ENCODE measurements at places on chromosomes 1 and 21. TPM values are rescaled to one million over a fixed set of nuclear protein-coding genes. Genes with fewer than 3 reads are reported as not detected.

The CYP4A22 gene
- 2.2 TPM for total RNA-seq

The GOLT1A gene
- total RNA-seq, result 3.4 TPM

The CLCNKA gene
- 1.1 TPM for total RNA-seq

The TNFSF18 gene
- total RNA-seq, result not detected

The SPTA1 gene
- under 0.01 TPM for total RNA-seq

The C1orf21 gene
- 75.7 TPM for total RNA-seq

The SPRR1B gene
- not detected for total RNA-seq

The EFNA1 gene
- total RNA-seq, result 120 TPM

The TCP10L gene
- 0.66 TPM for total RNA-seq

The MSH4 gene
- 0.32 TPM for total RNA-seq

The PRRC2C gene
- total RNA-seq, result 126 TPM

The PRMT2 gene
- total RNA-seq, result 130 TPM

The RXFP4 gene
- total RNA-seq, result not detected

The CHRM3 gene
- total RNA-seq, result 4.6 TPM

The TDRD5 gene
- total RNA-seq, result 5.7 TPM

The TSTD1 gene
- total RNA-seq, result 57.3 TPM

The OR2T35 gene
- not detected for total RNA-seq

The COL8A2 gene
- 3.4 TPM for total RNA-seq

The NBPF20 gene
- 2.5 TPM for total RNA-seq

The GUCA2A gene
- total RNA-seq, result not detected

The SLC1A7 gene
- not detected for total RNA-seq

The LCE3E gene
- total RNA-seq, result not detected

The CBS gene
- 6.9 TPM for total RNA-seq

The B3GALT5 gene
- total RNA-seq, result 2.3 TPM

The LCK gene
- total RNA-seq, result 2.9 TPM

The ZFYVE9 gene
- 44.3 TPM for total RNA-seq

The LAX1 gene
- 2.0 TPM for total RNA-seq

The EFHD2 gene
- total RNA-seq, result 43.9 TPM

The PPM1J gene
- total RNA-seq, result 5.3 TPM

The HSPB7 gene
- total RNA-seq, result 183 TPM

The PADI6 gene
- not detected for total RNA-seq

The NCF2 gene
- 45.0 TPM for total RNA-seq

The FCRL6 gene
- total RNA-seq, result 2.8 TPM

The RIMS3 gene
- 4.4 TPM for total RNA-seq

The RBM11 gene
- total RNA-seq, result not detected

The SELP gene
- total RNA-seq, result 5.4 TPM

The CFHR2 gene
- total RNA-seq, result not detected

The SH3BGR gene
- 6.3 TPM for total RNA-seq

The DPT gene
- 26.9 TPM for total RNA-seq

The FGR gene
- total RNA-seq, result 46.9 TPM

The CD48 gene
- 5.4 TPM for total RNA-seq

The SLC44A3 gene
- 12.6 TPM for total RNA-seq

The CELA2A gene
- not detected for total RNA-seq

The CFAP74 gene
- 0.29 TPM for total RNA-seq

Measured in breast epithelium (tissue), 4 donors.